Hematopoietic multipotent progenitor cell treated with erythropoietin and hydrocortisone succinate and interleukin-3 and kit ligand, for 15 days (in vitro differentiated cells): ENCODE measurements at places on chromosomes 1 and 21.

- no peak for DNase-seq
These were observed 159.7 kb upstream of the NRIP1 start for GRCh38 chr21:15224346-15225086.

DNA sequence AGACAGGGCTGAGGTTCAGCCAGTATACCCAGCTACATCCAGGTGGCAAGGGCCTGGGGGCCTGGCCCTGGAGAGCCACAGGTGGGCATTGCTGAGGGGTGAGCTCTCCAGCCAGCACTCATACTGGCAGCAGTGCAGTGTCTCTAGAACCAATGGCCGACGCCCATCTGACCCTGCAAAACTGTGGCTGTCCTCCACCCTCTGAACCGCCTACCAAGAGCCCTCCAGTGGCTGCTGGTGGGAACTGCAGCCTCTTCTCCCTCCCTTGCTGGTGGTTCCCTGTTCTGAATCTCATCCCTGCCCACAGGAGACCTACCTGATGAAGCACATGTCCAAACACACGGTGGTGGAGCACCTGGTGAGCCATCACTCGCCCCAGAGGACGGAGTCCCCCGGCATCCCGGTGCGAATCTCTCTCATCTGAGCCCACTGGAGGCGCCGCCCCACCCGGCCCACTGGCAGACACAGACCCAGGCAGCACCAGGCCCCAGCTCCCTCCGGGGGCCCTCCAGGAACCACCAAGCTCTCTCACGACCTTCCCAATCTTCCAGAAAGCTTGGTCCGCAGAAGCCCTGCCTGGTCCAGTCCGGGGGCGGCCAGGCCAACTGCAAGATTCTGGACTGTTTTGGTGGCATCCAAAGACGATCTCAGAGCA lies 22.1 kb downstream of the A3GALT2 start:
- peak; percentile 79 for DNase-seq

DNA sequence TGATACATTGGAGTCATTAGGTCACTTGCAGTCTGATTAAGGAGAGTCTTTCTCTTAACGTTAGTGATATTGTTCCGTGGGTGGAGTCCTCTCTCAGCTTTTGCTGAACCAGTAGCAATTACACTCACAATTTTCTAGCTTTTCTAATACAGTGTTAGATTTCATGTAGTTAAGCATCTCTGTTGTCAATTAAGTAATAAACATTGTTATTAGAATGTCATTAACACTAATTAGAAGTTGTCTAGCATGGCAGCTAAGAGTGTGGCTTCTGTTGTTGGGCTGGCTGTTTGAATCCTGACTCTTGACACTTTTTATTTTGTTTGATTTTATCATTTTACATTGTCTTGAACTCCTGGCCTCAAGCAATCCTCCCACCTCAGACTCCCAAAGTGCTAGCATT lies 33.4 kb downstream of the FAAH start:
- no peak for DNase-seq

DNA sequence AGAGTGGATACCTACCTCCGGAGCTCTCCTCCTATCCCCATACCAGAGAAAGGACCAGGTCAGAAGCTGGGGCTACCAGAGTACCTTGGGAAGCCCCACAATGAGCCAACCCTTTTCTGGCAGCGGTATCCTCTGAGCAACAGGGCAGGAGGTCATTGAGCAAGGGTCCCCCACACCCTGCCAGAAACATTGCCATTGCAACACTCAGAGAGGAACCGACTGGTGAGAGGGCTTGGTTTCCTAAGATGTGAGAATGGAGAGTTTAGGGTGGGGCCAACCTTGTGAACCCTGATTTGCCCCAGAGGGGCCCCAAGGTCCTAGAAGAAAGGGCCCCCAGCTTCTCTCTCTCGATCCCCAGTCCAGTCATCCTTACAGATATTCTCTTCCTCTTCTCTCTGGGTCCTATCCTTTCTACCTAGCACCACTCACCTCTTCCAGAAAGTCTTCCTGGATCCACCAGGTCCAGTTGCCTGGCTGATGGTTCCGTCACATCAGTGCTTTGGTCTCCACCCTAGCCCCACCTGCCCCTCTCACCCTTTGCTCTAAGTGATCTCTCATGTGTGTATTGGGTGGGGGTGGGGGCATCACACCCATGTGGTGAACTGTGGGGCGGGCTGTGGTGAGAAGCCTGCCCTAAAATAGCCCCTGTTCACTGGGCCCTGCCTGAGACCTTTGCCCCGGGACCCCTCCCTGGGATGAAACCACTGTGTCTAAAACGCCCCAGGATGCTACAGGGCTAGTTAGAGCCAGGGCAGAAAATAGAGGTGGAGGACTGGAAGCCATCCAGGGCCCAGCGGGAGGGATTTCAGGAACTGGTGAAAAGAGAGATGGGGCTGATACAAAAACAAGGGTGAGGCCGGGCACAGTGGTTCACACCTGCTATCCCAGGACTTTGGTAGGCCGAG lies 8.7 kb downstream of the FGR start:
- no peak for DNase-seq

- no peak for DNase-seq
These were observed 20.4 kb downstream of the SLC26A9 start for GRCh38 chr1:205922806-205923205.

DNA sequence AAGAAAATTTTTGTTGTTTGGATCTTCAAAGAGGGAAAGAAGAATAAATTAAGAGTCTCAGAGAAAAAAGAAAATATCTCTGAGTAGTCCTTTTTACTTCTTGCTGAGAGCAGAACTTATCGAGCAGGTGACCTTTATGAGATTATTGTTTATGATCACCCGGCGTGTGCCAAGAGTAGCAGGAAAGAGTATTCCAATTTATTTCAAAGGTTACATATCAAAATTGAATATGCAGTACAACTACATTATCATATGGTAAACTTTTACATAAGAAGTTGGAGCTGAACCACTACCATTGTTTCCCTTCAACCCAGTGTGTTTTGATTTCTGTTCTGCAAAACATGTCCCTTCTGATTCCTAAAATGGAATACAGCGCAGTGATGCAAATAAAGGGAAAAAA lies 204.3 kb upstream of the SNX7 start:
- DNase-seq: no peak

- DNase-seq: no peak
These were observed 9.4 kb downstream of the GLUL start for GRCh38 chr1:182381962-182382819.

DNA sequence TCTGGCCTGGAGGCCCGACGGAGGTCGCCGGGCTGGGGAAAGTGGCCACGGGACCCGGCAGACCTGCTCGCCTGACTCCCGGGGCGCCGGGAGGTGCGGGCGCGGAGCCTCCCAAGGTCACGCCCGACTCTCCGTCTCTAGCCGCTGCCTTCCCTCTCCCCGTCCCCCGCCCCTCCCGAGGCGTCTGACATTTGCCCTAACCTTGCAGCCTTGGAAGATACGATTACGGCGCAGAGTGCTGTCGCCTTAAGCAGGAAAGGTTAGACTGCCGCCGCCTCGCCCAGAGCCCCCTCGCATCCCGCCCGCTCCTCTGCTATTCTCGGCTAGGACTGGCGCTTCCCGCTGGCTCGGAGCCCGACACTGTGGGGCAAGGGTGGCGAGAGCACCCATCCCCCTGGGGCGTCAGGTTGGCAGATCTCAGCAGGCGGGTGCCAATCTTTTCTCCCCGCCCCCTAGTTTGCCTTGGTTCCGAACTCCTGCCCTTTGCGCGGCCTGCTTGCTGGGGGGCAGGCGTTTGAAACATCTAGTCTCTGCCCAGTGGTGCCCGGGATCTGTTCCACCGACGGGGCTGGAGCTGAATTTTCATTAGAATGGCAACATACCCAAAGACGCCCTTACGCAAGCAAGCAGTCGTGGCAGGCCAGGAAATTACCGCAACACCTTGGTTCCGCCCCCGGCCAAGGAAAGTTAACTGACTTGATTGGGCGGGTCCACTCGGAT lies 835 bp downstream of the PGM1 start:
- DNase-seq: no peak

GRCh38 chr1:84089465-84089864 lies 54.6 kb upstream of the PRKACB start:
- DNase-seq: no peak

DNA sequence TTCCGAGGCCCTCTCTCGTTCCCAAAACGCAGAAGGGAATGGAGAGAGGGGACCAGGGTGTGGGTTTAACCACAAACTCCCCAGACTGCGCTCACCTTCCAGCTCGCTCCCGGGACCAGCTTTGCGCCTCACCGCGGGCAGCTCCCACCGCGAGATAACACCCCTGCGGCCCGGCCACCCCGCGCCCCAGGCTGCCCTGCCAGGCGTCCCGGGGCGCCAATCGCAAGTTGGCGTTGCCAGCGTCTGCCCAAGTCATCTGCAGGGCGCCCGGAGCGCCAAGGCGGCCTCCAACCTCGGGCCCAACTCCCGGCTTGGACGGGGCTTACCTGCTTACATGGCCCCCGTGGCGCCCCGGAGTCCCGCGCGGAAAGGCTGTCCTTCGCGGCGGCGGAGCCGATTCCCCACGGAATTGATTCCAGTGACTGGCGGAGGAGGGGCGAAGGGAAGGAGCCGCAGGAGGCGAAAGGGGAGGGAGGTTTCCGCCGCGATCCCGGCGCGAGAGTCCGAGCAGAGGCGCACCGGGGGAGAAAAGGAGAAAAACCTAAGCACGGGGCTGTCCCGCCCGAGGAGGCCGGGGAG lies 456 bp downstream of the PTPN14 start:
- no peak for DNase-seq

DNA sequence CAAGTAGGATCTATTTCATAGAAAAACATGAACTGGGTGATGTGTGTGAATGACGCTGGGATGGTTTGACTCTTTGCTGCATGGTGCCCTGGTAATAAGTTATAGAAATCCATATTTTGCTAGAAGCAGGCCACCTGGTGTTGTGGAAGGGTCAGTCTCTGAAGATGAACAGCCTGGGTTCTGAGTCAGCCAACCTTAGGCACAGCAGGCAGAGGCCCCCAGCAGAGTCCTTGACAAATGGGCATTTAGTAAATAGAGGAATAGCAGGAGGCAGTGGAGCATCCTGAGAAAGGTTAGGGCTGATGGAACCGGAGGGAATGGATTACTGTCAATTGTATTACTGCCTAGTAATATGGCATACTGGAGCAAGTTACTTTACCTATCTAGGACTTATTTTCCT lies 20.9 kb downstream of the FGGY start:
- DNase-seq: no peak

DNA sequence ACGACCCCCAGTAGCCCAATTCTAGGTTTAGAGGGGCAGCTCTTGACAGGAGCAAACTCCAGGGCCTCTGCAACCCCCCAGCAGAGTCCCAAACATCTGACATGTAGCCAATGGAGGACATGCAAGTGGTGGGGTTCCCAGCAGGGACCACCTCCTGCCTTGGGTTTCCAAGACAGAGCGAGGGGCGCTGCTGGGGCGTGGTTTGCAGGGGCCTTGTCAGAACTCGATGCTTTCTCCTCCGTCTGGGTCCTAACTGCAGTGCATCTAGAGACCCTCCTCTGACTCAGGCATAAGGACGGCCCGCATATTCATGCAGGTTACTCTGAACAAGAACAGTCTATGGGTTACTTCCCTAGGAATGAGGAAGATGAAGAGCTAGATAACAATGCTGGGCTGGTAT lies 17.2 kb downstream of the EPHX1 start:
- no peak for DNase-seq

GRCh38 chr1:17941431-17942189 lies 166.0 kb upstream of the IGSF21 start:
- DNase-seq: no peak

DNA sequence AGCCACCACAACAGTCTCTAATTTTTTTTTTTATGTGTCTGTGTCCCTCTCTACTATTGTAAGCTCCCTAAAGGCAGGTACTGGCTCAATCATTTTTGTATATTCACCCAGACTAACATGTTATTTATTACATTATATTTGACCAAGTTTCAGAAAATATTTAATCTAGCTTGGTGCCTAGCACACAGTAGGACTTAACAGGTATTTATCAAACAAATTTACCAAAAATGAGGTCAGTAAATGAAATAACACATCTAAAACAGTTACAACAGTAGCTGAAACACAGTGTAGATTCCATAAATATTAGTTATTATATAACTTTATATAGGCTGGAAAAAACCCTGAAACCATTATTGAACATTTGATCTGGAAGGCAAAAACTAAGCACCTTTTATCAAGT lies 2.7 kb downstream of the NRDC start:
- DNase-seq: no peak

- no peak for DNase-seq
These were observed 17.6 kb downstream of the ENO1 start for GRCh38 chr1:8860738-8861516.

- DNase-seq: no peak
These were observed 28.1 kb downstream of the ARHGEF10L start for GRCh38 chr1:17567582-17567981.

DNA sequence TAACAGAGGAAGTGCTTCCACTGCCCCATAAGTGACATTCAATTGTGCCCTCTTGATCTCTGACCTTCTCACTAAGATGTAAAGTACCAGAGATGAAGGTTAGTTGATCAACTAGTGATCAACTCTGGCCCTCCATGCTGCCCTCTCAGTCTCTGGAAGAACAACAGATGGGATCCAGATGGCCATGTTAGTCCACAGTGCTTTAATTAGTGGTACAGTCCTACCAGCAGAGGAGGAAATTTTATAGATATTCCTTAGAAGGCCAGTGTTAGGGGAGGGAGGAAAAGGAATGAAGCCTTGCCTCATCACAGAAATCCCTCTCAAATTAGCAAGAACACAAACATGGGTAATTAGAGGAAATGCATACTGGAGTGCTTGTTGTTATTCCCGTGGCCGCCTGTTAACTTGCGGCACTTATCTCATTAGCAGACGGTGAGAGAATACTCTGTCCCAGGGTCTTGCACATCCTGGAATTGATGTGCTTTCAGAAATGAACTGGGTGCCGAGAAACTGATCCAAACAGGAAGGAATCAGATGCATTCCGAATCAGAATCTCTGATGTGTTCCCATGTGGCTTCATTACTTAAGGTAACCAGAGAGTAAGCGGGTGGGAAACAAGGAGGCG lies 91.1 kb upstream of the RGS4 start:
- DNase-seq: no peak

DNA sequence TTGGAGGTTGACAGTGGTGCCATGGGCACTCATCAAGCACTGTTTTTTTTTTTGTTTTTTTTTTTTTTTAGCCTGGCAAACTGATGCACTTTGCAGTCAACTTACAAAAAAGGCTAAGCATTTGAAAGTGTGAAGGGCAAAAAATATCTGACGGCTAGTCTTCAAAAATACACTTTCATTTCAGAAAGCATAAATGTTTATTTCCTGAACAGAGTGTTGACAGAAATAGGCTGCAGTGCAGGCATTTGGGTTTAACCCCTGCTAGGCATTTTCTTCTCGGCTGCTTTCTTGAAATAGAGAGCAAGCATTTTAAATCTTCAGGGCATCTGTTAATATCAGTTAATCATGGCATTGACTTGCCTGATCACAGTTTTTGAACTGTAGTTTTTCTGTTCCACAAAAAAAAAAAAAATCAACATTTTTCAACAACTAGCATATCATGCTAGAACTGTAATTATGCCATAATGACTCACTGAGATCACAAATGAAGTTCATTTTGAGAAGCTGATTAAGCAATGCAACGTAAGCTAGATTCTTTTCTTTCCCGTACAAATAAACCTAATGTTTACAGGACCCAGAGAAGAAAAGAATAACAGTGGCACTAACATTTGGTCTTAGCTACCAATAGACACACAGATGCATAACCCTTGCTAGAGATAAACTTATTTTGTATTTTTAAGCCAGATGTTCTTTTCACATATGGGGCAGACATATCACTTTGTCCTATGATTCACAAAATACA lies 100.4 kb upstream of the USH2A start:
- no peak for DNase-seq
